ENCODE measurements at places on chromosomes 1 and 21. TPM values are rescaled to one million over a fixed set of nuclear protein-coding genes. Genes with fewer than 3 reads are reported as not detected.

- H3K27ac ChIP-seq = no peak overlapping the region
- DNase-seq = no peak
- no peaks in the 10 kb centered on the region for H3K27me3 ChIP-seq
- H3K4me3 ChIP-seq = no peak overlapping the region
Observed at GRCh38 chr1:87314091-87314490, 14.6 kb upstream of the LMO4 start.

- H3K36me3 ChIP-seq = no peaks in the 10 kb centered on the region
- no peaks in the 10 kb centered on the region for H3K27me3 ChIP-seq
- no peak overlapping the region for H3K4me3 ChIP-seq
- no peak overlapping the region for H3K27ac ChIP-seq
- H3K4me1 ChIP-seq = no peaks in the 10 kb centered on the region
Observed at GRCh38 chr1:90161625-90162024, 166.7 kb downstream of the ZNF326 start.

GRCh38 chr1:244552336-244552735, 91.3 kb downstream of the CATSPERE start:
- no peaks in the 10 kb centered on the region for H3K27me3 ChIP-seq
- H3K27ac ChIP-seq = no peak overlapping the region
- H3K4me3 ChIP-seq = no peak overlapping the region
- no peaks in the 10 kb centered on the region for H3K4me1 ChIP-seq
- DNase-seq = no peak
- H3K36me3 ChIP-seq = no peaks in the 10 kb centered on the region

DNA sequence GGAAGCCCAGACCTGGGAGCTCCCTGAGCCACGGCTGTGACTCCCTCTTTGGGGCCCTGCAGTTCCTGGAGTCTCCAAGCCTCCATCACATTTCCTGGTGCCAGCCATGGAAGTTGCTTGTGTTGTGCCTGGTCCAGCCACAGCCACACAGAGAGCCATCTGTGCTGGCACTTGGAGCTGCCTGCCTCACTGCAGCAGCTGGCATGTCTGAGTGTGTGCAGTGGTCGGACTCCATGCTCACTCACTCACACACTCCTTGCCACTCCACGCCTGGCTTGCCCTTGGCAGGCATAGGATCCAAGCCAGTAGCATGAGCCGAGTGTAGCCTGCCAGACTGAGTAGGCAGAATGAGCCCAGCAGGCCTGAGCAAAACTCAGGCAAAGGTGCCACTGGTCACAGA, 516.3 kb upstream of the BEND5 start:
- no peak overlapping the region for H3K27ac ChIP-seq
- no peaks in the 10 kb centered on the region for H3K36me3 ChIP-seq
- no peaks in the 10 kb centered on the region for H3K27me3 ChIP-seq
- DNase-seq = no peak
- H3K4me1 ChIP-seq = no peaks in the 10 kb centered on the region
- H3K4me3 ChIP-seq = no peak overlapping the region

GRCh38 chr1:177273141-177273540, 102.4 kb downstream of the BRINP2 start:
- no peaks in the 10 kb centered on the region for H3K4me1 ChIP-seq
- H3K27ac ChIP-seq = no peak overlapping the region
- DNase-seq = no peak
- peaks cover 71% of the 10 kb centered on the region for H3K27me3 ChIP-seq

GRCh38 chr1:200022239-200022804, 5.2 kb upstream of the NR5A2 start:
- H3K4me3 ChIP-seq = no peak overlapping the region
- no peaks in the 10 kb centered on the region for H3K4me1 ChIP-seq
- no peak overlapping the region for H3K27ac ChIP-seq
- no peaks in the 10 kb centered on the region for H3K36me3 ChIP-seq

- H3K4me3 ChIP-seq = no peak overlapping the region
- DNase-seq = peak; percentile 78
- no peaks in the 10 kb centered on the region for H3K36me3 ChIP-seq
- no peak overlapping the region for H3K27ac ChIP-seq
Observed at GRCh38 chr1:94322696-94323095, 85.3 kb upstream of the ARHGAP29 start.

- no peak for DNase-seq
- peaks cover 15% of the 10 kb centered on the region for H3K27me3 ChIP-seq
- no peaks in the 10 kb centered on the region for H3K36me3 ChIP-seq
Observed at GRCh38 chr21:34065027-34065426, 8.4 kb upstream of the MRPS6 start.

COL11A1 gene
- total RNA-seq = 8.2 TPM

LRRC39 gene
- 0.24 TPM for total RNA-seq

CD247 gene
- 0.55 TPM for total RNA-seq

DNA sequence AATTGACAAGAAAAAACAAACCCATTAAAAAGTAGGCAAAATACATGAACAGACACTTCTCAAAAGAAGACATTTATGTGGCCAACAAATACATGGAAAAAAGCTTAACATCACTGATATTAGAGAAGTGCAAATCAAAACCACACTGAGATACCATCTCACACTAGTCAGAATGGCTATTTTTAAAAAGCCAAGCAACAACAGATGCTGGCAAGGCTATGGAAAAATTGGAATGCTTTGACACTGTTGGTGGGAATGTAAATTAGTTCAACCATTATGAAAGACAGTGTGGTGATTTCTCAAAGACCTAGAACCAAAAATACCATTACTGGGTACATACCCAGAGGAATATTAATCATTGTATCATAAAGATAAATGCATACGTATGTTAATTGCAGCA, 641.1 kb upstream of the B3GALT2 start:
- no peaks in the 10 kb centered on the region for H3K4me1 ChIP-seq
- DNase-seq = no peak
- H3K4me3 ChIP-seq = no peak overlapping the region
- H3K27ac ChIP-seq = no peak overlapping the region

DNA sequence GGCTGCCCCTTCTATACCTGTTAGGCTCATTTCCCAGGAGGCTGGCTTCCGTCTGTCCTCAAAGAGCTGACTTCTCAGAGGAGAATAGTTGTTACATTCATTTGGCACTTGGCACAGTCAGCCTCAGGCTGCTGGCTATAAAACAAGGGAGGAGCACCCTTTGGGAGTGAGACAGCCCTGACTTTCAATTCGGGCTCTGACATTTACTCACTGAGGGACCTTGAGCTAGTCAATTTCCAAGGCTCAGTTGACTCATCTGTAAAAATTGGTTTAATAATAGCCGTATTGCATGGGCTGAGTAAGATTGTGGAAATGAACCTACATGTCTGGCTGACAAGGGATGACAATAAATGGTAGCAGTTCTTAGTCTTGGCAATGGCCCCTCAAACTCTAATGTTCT, 13.7 kb downstream of the ALX3 start:
- H3K27ac ChIP-seq = no peak overlapping the region
- no peak overlapping the region for H3K4me3 ChIP-seq
- H3K27me3 ChIP-seq = no peaks in the 10 kb centered on the region
- DNase-seq = no peak
- peaks cover 71% of the 10 kb centered on the region for H3K36me3 ChIP-seq
- H3K4me1 ChIP-seq = peaks cover 5% of the 10 kb centered on the region

DNA sequence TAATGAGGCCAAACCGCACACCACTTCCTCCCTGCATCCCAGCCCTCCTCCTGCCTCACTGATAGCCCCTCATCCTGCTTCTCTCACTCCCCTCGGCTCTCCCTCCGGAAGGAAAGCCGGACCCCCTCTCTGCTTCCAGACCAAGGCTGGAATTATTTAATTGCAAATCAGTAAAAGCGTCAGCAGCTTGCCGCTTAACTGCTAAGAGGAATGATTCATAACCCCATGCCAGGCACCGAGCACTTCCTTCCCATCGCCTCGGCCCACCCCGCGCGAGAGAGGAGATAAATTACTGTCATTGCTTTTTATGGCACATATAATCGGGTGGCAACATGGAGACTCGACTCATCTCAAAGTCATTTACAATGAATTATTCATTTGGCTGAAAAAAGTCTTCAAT, 77.3 kb downstream of the UBIAD1 start:
- H3K4me1 ChIP-seq = no peaks in the 10 kb centered on the region
- no peaks in the 10 kb centered on the region for H3K36me3 ChIP-seq
- no peaks in the 10 kb centered on the region for H3K27me3 ChIP-seq

GRCh38 chr1:183203094-183203493, 17.0 kb downstream of the LAMC2 start:
- peaks cover 4% of the 10 kb centered on the region for H3K27me3 ChIP-seq
- H3K4me3 ChIP-seq = no peak overlapping the region
- no peaks in the 10 kb centered on the region for H3K36me3 ChIP-seq
- no peak for DNase-seq

FBXO2 gene
- 55.3 TPM for total RNA-seq

DNA sequence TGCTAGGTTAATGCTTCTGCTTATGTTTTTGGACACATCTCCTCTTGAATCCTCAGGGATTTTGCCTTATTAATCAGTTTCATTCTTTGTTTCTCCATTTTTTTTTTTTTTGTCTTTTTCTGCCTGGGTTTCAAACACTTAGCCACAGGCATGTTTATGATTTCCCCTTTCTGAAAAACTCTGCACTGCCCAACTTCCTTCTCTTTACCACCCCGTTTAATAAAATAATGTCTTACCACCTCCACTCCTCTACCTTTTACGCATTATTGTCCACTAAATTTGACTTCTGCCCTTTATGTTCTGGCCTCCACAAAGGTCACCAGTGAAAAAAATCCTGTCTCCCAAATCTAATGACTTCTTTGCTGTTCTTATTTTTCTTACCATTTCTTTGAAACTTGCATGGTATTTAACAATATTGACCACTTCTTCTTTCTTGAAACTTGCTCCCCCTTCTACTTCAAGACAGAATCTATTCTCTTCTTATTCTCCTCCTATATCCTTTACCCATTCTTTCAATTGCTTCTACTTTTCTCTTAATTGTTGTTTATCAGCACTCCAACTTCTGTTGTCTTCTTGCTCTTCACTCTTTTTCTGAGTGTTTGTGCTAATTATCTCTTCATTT, 150.3 kb downstream of the TNFSF18 start:
- no peaks in the 10 kb centered on the region for H3K27me3 ChIP-seq
- peaks cover 6% of the 10 kb centered on the region for H3K4me1 ChIP-seq
- no peak overlapping the region for H3K27ac ChIP-seq

- no peak overlapping the region for H3K27ac ChIP-seq
- peaks cover 2% of the 10 kb centered on the region for H3K4me1 ChIP-seq
- H3K4me3 ChIP-seq = no peak overlapping the region
- no peaks in the 10 kb centered on the region for H3K36me3 ChIP-seq
- H3K27me3 ChIP-seq = no peaks in the 10 kb centered on the region
Observed at GRCh38 chr1:221840511-221841243, 98.8 kb upstream of the DUSP10 start.

EFNA1 gene
- 5.1 TPM for total RNA-seq

GRCh38 chr1:198577444-198577843, 37.0 kb upstream of the ATP6V1G3 start:
- H3K27me3 ChIP-seq = no peaks in the 10 kb centered on the region
- H3K4me1 ChIP-seq = no peaks in the 10 kb centered on the region
- H3K4me3 ChIP-seq = no peak overlapping the region
- H3K36me3 ChIP-seq = no peaks in the 10 kb centered on the region

NGF gene
- 0.26 TPM for total RNA-seq

DNA sequence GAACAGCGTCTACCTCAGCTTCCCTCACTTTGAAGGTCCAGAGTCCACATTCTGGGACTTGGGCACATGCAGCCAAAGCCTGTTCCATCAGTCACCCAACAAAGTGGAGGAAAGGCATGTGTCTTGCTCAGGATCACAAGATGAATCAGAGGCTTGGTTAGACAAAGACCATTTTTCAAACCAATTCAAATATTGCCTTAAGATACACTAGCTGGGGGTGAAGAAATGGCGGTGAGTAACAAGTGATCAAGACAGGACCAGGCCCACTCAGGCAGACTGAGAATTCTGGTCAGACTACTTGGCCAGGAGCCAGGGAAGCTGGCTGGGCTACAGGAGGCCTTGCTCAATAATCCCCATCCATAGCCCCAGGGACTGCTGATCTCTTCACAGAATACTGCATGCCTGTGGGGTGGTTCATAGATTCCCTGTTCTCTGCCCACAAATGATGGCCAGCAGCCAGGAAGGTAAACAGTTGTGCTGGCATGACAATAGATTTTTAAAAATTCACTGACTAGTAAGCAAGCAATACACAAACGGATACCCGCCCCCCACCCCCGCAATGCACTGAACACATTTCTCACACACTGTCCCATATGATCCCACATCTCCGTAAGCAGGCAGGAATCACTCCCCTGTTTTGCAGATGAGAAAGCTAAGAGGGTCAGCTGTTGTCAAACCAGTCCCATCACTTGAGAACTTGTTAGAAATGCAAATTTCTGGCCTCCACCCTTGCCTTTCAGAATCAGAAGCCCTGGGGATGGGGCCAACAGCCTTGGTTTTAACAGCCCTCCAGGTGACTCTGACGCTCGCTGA, 27.2 kb downstream of the ERI3 start:
- H3K4me1 ChIP-seq = no peaks in the 10 kb centered on the region
- no peaks in the 10 kb centered on the region for H3K27me3 ChIP-seq
- peak; percentile 68 for DNase-seq

DNA sequence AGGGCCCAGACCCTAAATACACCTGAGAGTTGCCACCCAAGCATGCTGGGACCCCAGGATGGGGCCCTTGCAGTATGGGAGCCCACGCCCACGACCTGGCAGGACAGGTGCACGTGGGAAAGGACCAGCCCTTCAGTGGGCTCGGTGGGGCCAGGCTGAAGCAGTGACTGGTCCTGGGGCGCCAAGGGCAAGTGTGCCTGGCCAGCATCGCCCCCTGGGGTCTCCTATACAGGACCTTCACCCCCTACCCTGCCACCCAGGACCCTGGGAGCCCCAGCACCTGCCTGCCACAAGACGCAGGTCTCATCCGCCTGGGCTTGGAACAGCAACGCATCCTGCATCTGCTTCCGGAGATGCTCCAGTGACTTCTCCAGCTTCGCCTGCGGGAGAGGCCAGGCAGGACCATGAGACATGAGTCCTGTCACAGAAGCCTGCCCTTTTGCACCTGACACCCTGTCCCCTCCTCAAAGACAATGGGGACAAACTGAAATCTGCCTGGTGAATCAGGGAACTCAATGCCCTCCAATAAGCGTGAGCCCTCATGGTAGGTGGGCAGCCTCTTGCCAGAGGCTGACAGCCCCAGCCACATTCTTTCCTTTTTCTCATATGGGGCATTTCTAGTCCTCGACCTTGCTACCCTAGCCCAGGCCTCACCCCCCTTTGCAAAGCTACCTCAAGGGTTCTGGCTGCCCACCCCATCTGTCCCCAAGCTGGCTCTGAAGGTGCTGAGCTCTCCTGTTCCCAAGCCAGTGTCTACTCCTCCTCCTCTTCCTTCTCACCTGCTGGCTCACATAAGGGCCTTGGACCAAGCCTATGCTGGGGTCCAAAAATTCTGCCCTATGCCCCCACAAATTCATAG, 4.6 kb downstream of the TRIM11 start:
- no peaks in the 10 kb centered on the region for H3K27me3 ChIP-seq
- peak; percentile 29 for DNase-seq
- H3K27ac ChIP-seq = no peak overlapping the region
- H3K4me3 ChIP-seq = no peak overlapping the region

PCNX2 gene
- total RNA-seq = 39.1 TPM

- H3K4me3 ChIP-seq = no peak overlapping the region
- H3K4me1 ChIP-seq = no peaks in the 10 kb centered on the region
- H3K27ac ChIP-seq = no peak overlapping the region
- no peak for DNase-seq
- H3K27me3 ChIP-seq = no peaks in the 10 kb centered on the region
- H3K36me3 ChIP-seq = no peaks in the 10 kb centered on the region
Observed at GRCh38 chr21:45715441-45715840, 71.9 kb downstream of the PCBP3 start.

Data from endodermal cell (in vitro differentiated cells).